ENCODE measurements at places on chromosomes 7 and 10.

GRCh38 chr10:74677951-74678350 is 148.4 kb upstream of the KAT6B start:
- ATAC-seq: no peak

DNA sequence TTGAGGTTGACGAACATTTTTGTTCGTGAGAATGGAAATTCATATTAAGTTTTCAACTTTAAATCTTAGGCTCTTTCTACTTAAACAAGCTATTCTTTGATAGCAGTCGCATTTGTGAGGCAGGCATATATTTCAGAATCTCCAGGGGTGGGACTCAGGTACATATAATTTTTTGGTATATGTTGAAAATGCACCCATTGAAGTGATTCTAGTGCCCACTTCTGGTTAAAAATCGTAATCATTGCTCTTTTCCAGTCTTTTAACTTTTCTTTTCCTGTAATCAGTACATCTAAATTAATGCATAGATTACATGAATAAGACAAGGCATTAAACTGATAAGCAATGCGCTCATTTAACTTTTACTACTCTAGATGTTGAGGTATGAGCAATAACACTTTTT is 67.8 kb downstream of the ZNRF2 start:
- ATAC-seq: no peak

DNA sequence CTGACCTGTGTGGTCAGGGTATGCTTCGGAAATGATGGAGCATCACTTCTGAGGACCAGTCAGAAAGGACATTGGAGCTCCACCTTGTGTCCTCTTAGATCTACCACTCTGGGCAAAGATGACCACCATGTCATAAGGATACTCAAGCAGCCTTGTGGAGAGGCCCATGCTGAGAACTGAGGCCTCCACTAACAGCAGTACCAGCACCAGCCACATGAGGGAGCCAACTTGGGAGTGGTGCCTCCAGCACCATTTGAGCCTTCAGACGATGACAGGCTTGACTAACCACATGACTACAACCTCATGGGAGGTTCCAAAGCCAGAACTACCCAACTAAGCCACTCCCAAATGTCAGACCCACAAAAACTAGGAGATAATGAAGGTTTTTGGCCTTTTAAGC is 116.0 kb downstream of the NPTX2 start:
- peak; percentile 64 for ATAC-seq

GRCh38 chr7:55483046-55483445 is 89.3 kb downstream of the VOPP1 start:
- no peak for ATAC-seq

- peak; percentile 73 for ATAC-seq
Observed at GRCh38 chr10:14527134-14527844, 196.6 kb upstream of the FRMD4A start.

- ATAC-seq: peak; percentile 31
Observed at GRCh38 chr7:99407872-99408378, 472 bp downstream of the PDAP1 start.

DNA sequence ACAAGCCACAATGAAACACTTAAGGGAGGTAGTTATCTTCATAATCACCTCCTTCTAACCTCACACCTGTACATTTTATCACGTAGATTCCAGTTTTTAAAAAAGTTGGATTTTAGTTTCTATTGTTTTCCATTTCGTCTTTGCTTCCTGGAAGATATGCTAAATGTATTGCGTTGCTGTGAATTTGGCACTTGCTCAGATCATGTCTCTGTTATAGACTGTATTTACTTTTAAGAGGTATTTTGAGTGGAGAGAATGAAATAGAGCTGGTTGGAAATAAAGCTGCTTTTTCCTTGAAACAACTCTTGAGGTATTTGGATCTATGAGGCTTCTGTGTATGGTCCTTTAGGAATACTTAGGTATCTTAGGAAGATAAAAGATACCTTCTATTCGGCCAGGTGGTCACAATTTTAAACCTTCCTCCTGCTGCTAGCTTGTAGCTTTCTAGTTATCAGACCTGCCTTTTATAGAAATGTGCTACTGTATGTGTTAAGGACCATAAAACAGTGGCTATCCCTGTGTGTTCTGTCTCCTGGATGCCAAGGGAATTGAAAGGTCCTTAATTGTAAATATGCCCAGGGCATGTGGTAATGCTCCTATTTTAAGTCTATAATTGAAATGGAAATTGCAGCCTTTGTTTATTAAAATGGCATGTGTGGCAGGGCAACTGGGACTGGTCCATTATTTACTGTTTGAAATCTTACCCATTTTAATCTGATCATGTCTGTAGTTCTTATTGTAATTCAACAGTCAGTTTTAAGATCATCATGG is 147.7 kb downstream of the SND1 start:
- ATAC-seq: no peak

DNA sequence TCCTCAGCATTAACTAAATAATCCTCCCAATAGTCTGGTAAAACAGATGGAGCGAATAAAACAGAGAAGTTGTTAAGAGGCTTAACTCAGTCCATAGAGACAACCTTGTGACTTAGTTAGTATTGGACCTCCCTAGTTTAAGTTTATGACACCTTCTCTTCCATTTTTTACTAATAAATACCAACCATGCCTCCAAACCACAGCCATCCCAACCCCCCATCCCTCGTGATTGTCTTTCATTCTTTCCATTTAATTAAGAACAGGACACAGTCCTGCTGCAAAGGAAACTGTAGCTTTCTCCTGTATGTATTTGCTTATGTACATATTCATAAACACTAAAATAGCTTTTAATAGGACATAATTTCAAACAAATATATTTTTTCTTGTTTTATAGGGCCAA is 238.2 kb downstream of the SEMA3D start:
- ATAC-seq: no peak

DNA sequence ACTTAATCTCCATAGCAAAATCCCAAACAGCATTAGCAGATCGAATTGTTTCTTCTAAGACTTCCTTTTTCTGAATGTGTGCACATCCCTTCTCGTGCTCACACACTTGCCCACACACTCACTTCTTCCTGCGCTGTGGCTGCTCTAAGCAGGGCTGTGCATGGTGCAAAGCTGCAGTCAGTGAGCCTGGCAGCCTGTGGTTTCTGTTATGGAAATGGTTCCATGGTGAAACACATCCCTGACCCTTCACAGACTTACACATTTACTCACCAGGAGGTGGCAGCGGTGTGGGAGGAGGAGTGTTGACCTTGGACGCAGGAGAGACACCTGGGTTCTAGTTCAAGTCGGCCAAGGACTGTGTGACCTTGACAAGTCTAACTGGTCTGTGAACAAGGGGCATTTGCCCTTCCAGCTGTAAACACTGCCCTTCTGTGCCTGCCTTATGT is 24.9 kb downstream of the MTURN start:
- ATAC-seq: peak; percentile 41

- no peak for ATAC-seq
Observed at GRCh38 chr10:29181936-29182335, 106.9 kb upstream of the LYZL1 start.

DNA sequence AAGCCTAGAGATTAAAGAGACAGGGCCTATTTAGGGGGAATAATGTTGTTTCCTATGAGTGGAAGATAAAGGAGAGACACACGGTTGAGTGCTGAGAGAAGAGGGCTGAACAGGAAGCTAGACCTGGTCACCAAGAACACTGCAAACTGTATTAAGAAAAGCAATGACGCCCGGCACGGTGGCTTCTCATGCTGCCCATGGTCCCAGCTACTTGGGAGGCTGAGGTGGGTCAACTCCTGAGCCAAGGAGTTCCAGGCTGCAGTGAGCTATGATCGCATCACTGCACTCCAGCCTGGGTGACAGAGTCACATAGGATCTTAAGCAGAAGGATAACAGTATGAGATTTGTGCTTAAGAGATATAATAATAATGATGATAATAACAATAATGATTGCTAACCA is 19.7 kb upstream of the OTUD1 start:
- ATAC-seq: no peak

DNA sequence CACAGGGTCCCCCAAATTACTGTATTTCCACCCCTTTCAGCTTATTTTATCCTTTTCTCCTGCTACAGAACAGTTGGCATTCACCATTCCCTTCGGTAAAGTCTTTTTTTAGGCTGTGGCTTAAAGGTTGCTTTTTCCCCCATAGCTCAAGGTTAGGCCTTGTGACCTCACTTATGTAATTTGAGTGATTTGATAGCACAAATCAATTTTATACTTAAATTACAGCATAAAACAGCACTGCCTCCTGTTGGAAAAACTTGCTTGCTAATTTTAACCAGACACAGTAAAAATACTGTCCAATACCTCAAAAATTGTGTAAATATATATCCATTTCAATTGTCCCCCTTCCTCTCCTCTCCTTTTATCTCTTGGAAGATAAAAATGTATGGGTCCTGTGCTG is 7.1 kb downstream of the GIMAP1 start:
- no peak for ATAC-seq

- no peak for ATAC-seq
Observed at GRCh38 chr7:25087855-25088254, 37.2 kb downstream of the CYCS start.

DNA sequence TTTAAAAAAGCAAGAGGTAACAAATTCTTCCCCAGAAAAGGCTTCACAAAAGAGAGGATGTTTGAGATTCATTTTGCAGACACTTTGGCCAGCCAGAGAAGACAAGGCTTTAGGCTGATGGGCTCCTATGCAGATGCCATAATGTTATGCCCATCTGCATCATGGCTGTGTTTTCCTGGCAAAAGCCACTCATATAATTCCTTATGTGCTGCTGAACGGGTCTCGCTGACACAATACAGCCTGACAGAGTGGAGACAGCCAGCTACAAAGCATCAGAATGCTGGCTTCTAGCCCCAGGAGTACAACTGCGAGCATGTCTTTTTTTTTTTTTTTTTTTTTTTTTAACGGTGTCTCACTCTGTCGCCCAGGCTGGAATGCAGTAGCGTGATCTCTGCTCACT is 1157.4 kb upstream of the AUTS2 start:
- peak; percentile 32 for ATAC-seq

- ATAC-seq: no peak
Observed at GRCh38 chr7:50330696-50331095, 26.2 kb downstream of the IKZF1 start.

GRCh38 chr10:89891006-89891535 is 189.7 kb downstream of the KIF20B start:
- ATAC-seq: no peak

DNA sequence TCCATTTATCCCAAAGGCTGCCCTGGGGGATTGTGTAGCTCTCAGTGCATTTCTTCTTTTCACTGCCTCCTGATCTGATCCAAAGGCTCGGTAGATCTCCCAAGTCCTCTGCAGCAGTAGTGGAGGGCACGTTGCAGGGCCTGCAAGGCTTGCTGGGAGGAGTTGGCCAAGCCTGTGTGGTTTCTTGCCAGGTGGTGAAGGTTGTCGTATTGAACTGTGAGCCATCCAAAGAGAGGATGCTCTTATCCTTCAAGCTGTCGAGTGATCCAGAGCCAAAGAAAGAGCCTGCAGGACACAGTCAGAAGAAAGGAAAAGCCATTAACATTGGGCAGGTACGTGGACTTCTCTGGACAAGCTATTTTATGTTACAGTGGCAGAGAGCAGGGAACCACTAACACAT is 21.2 kb downstream of the PDCD11 start:
- no peak for ATAC-seq

DNA sequence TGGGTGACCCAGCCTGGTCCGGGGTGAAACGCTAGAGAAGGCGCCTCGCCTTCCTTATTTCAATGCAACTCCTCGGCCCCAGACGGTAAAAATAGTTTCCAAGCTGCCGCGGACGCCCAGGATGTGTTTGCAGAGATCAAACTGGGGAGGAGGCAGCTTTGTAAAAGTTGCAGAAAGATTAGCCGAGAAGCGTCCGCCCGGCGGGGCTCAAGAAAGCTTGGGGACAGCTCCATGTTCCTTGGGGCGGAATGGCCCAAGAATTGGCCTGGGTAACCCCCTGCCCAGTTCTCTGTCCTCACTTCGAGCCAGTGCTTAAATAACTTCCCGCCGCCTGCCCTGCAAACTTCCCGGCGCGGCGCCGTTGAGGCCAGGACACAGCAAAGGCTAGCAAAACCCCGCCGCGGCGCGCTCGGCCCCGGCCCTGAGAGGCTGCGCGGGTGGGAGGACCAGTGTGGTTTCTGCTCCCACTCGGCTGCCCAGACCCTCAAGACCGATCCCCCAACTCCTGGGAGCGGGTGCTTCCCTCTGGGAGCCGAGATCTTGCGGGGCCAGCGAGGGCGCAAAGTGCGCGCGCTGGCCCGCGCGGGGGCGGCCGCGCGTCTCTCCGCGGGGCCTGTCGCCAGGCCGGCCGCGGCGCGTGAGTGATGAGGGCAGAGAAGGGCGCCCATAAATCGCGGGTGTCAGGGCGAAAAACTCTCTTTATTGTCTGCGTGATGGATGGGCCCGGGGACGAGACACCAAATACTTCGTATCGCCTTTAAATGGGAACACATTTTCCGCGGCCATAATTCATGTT is 6.3 kb upstream of the ZNF503 start:
- ATAC-seq: no peak

GRCh38 chr7:31517513-31517912 is 3.6 kb downstream of the ITPRID1 start:
- no peak for ATAC-seq

GRCh38 chr7:139695588-139695987 is 82.2 kb downstream of the HIPK2 start:
- no peak for ATAC-seq

- ATAC-seq: no peak
Observed at GRCh38 chr10:90665905-90666662, 191.8 kb downstream of the HTR7 start.

GRCh38 chr10:78335691-78336401 is 302.2 kb downstream of the RPS24 start:
- ATAC-seq: no peak

- peak; percentile 34 for ATAC-seq
Observed at GRCh38 chr10:35452171-35452570, 115.9 kb downstream of the CCNY start.

DNA sequence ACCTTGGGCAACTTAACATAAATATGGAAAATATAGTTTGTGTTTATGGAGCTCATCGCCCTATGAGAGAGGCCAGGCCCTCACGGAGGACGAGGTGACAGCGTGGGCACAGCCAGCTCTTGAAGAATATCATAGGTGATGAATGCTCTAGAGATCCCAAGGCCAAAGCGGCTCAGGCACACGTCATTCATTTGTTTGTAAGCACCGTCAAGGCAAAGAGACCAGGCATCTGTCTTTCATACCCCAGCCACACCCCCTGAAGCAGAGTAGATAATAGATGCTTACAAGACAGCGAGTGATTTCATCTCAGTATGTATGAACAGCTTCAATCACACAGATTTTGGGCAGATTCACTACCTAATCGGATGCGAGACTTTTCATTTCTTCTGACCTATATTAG is 242.1 kb upstream of the C7orf33 start:
- no peak for ATAC-seq

- no peak for ATAC-seq
Observed at GRCh38 chr7:6346581-6346980, 74.2 kb upstream of the CYTH3 start.
